ENCODE measurements at places on chromosomes 1 and 21. TPM values are rescaled to one million over a fixed set of nuclear protein-coding genes. Genes with fewer than 3 reads are reported as not detected.

LRIF1 gene
- 0.20 TPM for total RNA-seq

TAS1R1 gene
- total RNA-seq = not detected

NENF gene
- total RNA-seq = 24.2 TPM

CD52 gene
- 21.1 TPM for total RNA-seq

PPIAL4G gene
- not detected for total RNA-seq

KCNH1 gene
- total RNA-seq = 2.2 TPM

GPX7 gene
- total RNA-seq = 6.1 TPM

ASAP3 gene
- 42.7 TPM for total RNA-seq

LRRC3 gene
- total RNA-seq = 6.7 TPM

DNA sequence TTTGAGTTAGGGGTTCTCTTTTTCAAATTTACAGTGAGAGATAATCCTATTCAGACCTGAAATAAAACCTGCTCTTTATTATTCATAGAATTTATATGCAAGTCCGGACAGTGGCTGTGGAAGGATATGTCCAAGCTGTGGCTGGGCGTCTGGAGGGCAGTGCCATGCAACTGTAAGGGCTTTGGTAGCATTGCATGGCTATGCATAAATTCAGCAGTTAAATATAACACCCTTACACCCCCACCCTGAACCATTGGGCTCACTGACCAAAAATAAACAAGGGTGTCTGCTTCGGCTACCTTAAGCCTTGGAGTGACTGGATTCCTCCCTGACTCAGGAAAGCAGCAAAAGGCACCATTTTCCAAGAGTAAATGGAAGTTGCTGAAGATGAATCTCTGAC lies 5.4 kb downstream of the CHTOP start:
- DNase-seq = no peak
- no peaks in the 10 kb centered on the region for H3K27me3 ChIP-seq
- no peak overlapping the region for H3K4me3 ChIP-seq
- peaks cover 79% of the 10 kb centered on the region for H3K36me3 ChIP-seq
- no peak overlapping the region for H3K27ac ChIP-seq

DNA sequence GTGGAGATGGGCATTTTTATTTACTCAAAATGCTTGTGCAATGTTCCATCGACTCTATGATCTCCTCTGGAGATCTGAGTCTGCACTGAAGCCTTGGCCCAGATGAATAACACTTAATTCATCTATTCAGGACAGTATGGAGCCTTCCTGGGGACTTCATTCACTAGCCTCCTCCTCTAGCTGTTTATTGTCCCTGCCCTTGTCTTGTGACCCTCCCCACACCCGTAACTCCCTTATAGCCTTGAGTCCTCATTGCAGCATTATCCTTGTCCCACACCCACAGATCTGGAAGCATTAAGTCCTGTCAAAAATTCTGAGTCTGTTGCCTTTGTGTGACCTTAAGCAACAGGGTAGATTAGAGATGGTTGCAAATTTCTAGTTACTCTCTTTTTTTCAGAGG lies 138.3 kb upstream of the LMO4 start:
- H3K27me3 ChIP-seq = no peaks in the 10 kb centered on the region
- no peaks in the 10 kb centered on the region for H3K4me1 ChIP-seq
- no peak for DNase-seq
- no peak overlapping the region for H3K27ac ChIP-seq
- no peak overlapping the region for H3K4me3 ChIP-seq

- no peak overlapping the region for H3K27ac ChIP-seq
- no peaks in the 10 kb centered on the region for H3K36me3 ChIP-seq
- no peaks in the 10 kb centered on the region for H3K4me1 ChIP-seq
Observed at GRCh38 chr1:1527092-1527816, 13.2 kb downstream of the TMEM240 start.

DNA sequence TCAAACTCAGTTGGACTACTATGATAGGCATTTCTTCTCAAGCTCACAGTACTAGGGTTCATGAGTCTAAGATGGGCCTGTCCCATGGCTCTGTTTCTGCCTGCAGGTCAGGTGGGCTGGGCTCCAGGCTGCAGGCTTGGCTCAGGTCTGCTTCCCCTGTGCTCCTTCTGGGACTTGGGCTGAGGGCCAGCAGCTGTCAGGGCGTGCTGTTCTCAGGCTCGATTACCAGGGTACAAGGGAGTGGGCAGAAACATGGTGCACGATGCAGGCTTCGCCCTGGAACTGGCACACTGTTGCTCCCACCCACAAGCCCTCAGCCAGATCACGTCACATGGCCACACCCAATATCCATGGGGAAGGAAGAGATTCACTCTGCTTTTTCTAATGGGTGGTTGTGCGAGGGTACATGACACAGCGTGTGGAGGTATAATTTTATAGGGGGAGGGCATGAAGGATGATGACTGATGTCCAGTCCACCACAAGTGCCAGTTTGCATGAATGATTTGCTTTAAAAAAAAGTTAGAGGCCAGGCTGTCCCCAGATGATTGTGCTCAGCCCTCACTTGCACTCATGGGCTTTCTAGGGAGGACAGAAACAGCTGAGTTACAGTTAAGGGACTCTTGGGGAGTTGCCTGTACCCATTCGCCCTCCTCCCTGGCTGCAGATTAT lies 118.0 kb downstream of the ACTL8 start:
- no peaks in the 10 kb centered on the region for H3K27me3 ChIP-seq
- H3K4me3 ChIP-seq = no peak overlapping the region
- H3K4me1 ChIP-seq = no peaks in the 10 kb centered on the region

GRCh38 chr1:7991504-7992440 lies 30.3 kb downstream of the PARK7 start:
- H3K4me3 ChIP-seq = no peak overlapping the region
- no peak overlapping the region for H3K27ac ChIP-seq
- DNase-seq = no peak

GRCh38 chr1:4602462-4603294 lies 51.7 kb upstream of the AJAP1 start:
- H3K4me3 ChIP-seq = no peak overlapping the region
- H3K4me1 ChIP-seq = no peaks in the 10 kb centered on the region

- DNase-seq = no peak
- peaks cover 50% of the 10 kb centered on the region for H3K36me3 ChIP-seq
- H3K27me3 ChIP-seq = no peaks in the 10 kb centered on the region
- peaks cover 7% of the 10 kb centered on the region for H3K4me1 ChIP-seq
- no peak overlapping the region for H3K27ac ChIP-seq
Observed at GRCh38 chr1:206606867-206607266, 5.4 kb downstream of the EIF2D start.

GRCh38 chr1:162310337-162310736 lies 66.3 kb downstream of the SPATA46 start:
- no peak overlapping the region for H3K27ac ChIP-seq
- H3K27me3 ChIP-seq = no peaks in the 10 kb centered on the region
- H3K36me3 ChIP-seq = no peaks in the 10 kb centered on the region
- no peak for DNase-seq
- no peak overlapping the region for H3K4me3 ChIP-seq

DNA sequence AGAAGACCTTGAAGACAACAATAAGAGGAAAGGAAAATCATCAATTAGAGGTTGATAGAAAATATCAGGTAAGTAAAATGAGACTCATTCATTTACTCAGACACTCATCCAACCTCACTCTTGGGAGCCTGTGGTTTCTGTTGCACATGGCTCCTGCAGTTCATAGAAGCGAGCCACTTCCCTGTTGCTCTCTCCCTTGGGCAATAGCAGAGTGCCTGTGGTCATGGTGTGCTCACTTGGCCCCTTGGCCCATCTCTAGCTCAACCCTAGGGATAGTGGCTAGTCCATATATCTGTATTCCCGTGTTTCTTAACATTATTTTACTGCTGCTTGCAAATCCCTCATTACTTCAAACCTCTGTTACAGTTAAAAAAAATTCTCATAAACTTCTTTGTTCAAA lies 368.6 kb downstream of the PTPRC start:
- H3K4me1 ChIP-seq = peaks cover 2% of the 10 kb centered on the region
- no peak overlapping the region for H3K4me3 ChIP-seq
- H3K27ac ChIP-seq = no peak overlapping the region
- H3K27me3 ChIP-seq = no peaks in the 10 kb centered on the region

- H3K4me3 ChIP-seq = no peak overlapping the region
- DNase-seq = no peak
- no peak overlapping the region for H3K27ac ChIP-seq
- H3K36me3 ChIP-seq = no peaks in the 10 kb centered on the region
Observed at GRCh38 chr21:25813917-25814316, 79.1 kb downstream of the GABPA start.

DNA sequence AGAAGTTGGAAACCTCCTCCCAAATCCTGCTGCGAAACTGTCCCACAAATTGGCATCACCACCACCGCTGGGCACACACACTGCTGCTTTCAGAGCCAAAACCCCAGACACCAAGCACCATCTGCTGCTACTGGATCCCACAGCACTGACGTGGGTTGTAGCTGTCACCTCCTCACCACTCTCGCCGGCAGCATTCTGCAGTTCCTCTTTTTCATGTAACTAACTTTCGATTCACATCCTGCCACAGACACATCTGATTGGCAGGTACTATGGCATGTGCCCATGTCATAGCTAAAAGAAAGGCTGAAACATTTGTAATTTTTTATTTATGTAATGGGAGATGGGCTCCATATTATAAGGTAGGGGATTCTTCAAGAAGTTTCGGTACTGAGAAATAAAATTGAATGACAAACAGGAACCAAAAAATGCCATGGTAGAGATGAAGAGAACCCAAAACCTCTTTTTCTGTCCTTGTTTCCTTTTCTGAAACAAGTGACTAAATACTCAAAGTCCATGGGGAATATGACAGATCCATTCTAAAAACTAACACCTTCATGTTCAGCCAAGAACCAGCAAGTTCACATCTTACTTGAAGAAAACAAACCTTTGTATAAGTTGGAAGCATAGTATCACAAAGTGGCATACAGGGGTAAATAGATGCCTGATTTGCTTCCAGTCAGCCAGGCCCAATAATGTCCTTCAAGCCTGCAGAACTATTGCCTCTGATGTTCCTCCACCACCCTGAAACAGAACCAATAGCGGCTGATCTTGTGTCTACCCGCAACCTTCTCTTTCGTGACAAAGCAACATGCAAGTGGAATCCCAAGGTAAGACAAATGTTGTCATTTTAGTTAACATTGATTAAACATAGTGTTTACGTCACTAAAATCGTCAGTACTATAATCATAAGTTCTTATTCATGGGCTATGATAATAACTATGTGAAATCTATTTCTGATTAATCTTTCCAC lies 26.6 kb upstream of the RGS13 start:
- no peaks in the 10 kb centered on the region for H3K27me3 ChIP-seq
- peak; percentile 81 for DNase-seq

DNA sequence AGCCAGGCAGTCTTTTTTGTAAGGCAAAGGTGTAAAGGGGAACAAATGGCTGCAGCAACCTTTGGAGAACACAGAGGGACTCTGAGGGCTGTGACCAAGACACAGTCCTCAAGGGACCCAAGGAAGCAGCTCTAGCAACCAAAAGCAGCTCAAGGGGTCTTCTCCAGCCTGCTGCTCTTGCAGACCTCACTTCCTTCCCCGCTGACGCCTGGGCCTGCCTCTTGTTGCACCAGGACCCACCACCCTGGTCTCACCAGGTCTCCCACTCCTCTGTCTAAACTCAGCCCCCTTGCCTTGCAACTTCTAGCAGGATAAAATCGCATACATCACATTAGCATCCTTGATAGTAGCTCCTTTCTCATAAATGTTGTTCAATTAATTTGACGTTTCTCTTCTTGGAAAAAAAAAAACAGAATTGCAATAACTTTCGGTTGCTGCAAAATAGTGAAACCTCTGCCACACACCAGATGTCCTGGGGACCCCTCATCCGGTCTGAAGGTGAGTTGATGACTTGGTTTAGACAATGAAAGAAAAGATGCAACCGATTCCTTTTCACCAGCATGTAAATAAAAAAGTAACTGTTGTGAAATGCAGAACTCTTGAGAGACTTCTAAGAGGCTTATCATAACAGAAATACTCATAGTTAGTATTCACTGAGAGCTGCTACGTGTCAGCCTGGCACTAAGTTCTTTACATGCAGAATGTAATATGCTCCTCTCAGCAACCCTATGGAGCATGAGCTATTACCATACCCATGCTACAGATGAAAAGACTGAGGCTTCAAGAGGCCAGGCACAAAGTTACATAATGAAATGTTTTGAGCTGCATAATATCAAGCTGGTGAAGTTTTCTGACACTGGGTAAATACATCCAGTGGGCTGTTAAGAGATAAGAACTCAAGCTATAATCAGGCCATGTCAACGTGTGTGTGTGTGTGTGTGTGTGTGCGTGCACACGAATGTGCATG lies 58.5 kb downstream of the UMODL1 start:
- no peaks in the 10 kb centered on the region for H3K4me1 ChIP-seq
- no peak for DNase-seq
- H3K27ac ChIP-seq = no peak overlapping the region
- H3K4me3 ChIP-seq = no peak overlapping the region
- H3K36me3 ChIP-seq = no peaks in the 10 kb centered on the region

DNA sequence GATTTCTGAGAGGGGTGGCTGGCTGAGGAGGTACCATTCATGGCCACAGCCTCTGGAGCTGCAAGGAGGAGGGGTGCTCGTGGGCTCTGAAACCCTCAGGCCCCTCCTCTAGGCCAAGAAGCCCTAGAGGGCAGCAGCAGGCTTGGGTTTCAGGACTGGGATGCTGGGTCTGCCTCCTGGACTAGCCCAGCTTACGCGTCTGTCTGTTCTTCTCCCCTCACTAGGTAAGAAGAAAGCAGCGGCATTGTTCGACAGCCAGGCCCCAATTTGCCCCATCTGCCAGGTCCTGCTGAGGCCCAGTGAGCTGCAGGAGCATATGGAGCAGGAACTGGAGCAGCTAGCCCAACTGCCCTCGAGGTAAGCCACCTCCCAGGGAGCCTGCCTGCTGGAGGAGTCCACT lies 60.3 kb downstream of the TMEM53 start:
- no peaks in the 10 kb centered on the region for H3K36me3 ChIP-seq
- no peak for DNase-seq
- H3K4me3 ChIP-seq = no peak overlapping the region
- peaks cover 19% of the 10 kb centered on the region for H3K27me3 ChIP-seq
- no peak overlapping the region for H3K27ac ChIP-seq

- no peaks in the 10 kb centered on the region for H3K27me3 ChIP-seq
Observed at GRCh38 chr1:85607921-85608265, 27.3 kb downstream of the CCN1 start.

GRCh38 chr1:99700020-99700419 lies 54.1 kb downstream of the PALMD start:
- no peak overlapping the region for H3K27ac ChIP-seq
- H3K4me3 ChIP-seq = no peak overlapping the region
- H3K4me1 ChIP-seq = no peaks in the 10 kb centered on the region
- no peak for DNase-seq
- H3K27me3 ChIP-seq = no peaks in the 10 kb centered on the region

- H3K27ac ChIP-seq = no peak overlapping the region
- no peak for DNase-seq
- H3K27me3 ChIP-seq = no peaks in the 10 kb centered on the region
Observed at GRCh38 chr1:13900583-13900982, 200.6 kb downstream of the PRDM2 start.

GRCh38 chr1:224383218-224383617 lies 26.5 kb downstream of the CNIH4 start:
- no peaks in the 10 kb centered on the region for H3K27me3 ChIP-seq
- no peak overlapping the region for H3K27ac ChIP-seq
- no peak for DNase-seq

- no peak overlapping the region for H3K4me3 ChIP-seq
- H3K36me3 ChIP-seq = no peaks in the 10 kb centered on the region
- DNase-seq = no peak
- no peaks in the 10 kb centered on the region for H3K4me1 ChIP-seq
- H3K27me3 ChIP-seq = no peaks in the 10 kb centered on the region
Observed at GRCh38 chr1:239786464-239786863, 305.2 kb upstream of the FMN2 start.

- H3K36me3 ChIP-seq = no peaks in the 10 kb centered on the region
- no peak overlapping the region for H3K4me3 ChIP-seq
- no peaks in the 10 kb centered on the region for H3K4me1 ChIP-seq
- no peak overlapping the region for H3K27ac ChIP-seq
- no peaks in the 10 kb centered on the region for H3K27me3 ChIP-seq
Observed at GRCh38 chr1:172756024-172756423, 97.1 kb downstream of the FASLG start.

Data from transverse colon (tissue), 4 donors.